DMS53 (cell line): ENCODE measurements at places on chromosomes 3 and 15.

GRCh38 chr3:120858521-120858920 lies 49.5 kb upstream of the STXBP5L start:
- peak; percentile 32 for DNase-seq

GRCh38 chr3:55519019-55519418 lies 31.9 kb upstream of the WNT5A start:
- DNase-seq, result no peak

- peak; percentile 13 for DNase-seq
Measured at GRCh38 chr3:159987291-159987711, 1.3 kb upstream of the IL12A start.

GRCh38 chr3:115380883-115381572 lies 233.9 kb upstream of the ZBTB20 start:
- DNase-seq, result no peak

- DNase-seq, result no peak
Measured at GRCh38 chr3:13012221-13012691, 61.0 kb downstream of the IQSEC1 start.

- DNase-seq, result peak; percentile 22
Measured at GRCh38 chr3:30292192-30292893, 314.1 kb upstream of the TGFBR2 start.

GRCh38 chr3:21642433-21642832 lies 108.6 kb downstream of the ZNF385D start:
- DNase-seq, result peak; percentile 60

DNA sequence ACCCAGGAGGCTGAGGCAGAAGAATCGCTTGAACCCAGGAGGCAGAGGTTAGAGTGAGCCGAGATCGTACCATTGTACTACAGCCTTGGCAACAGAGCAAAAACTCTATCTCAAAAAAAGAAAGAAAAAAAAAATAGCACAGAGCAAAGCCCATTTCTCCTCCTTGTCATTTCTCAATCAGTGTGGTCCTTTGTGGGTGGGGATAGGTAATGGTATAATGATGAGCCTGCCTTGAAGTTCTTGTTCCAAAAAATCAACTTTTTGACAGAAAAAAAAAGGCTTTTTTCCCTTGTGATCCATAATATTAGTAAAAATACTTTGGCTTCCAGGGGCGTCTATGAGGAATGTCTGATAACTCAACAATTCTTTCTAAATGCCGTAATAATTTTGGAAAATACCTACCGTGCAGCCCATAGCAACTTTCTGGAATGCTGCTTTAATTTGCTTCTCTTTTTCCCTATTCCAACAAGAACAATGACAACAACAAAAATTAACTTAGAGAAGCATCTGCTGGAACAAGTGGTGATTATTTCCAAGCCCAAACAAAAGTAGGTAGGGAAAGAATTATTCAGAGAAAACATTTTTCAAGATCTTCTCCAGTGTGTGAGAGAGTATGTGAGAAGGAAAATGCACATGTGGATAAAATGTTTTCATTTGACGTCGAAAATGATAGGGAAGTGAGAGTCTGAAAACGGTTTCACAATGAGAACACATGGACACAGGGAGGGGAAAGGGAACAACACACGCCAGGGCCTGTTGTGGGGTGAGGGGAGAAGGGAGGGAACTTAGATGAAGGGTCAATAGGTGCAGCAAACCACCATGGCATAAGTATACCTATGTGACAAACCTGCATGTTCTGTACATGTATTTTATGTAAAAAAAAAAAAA lies 337.8 kb downstream of the RBMS3 start:
- DNase-seq, result no peak

DNA sequence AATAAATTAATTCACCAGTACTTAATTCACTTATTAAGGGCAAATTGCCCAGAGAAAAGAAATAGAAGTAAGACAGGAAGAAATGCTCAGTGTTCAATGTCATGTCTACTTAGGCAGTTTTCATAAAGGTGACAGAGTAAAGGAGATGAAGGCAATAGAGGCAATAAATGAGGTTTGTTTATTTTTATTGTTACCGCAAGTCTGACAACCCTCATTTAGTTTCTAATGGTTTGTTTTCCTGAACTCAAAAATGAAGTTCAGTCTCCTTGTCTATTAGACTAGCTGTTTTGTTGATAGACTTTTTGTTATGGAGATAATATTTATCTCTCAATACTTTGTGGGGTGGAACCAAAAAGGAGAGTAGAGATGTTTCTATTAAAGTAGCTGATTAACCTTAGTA lies 258.3 kb downstream of the C3orf38 start:
- no peak for DNase-seq

DNA sequence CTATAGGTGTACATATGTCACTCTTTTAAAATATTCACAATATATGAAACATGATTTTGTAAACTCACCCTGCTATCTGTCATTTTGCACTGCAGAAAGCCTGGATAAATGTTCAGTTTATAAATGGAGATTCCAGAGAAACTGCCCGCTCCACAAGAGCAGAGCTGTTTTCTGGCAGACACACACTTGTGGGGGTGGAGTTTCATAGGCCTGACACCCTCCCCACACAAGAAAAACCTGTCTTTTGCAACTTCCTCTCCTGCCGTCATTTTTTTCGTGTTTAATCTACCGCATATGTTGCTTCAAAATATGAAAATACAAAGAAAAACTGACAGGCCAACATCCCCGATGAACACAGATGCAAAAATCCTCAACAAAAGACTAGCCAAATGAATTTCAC lies 479.0 kb downstream of the GABRG3 start:
- DNase-seq, result no peak

- DNase-seq, result no peak
Measured at GRCh38 chr15:60939389-60939788, 289.7 kb downstream of the RORA start.

- no peak for DNase-seq
Measured at GRCh38 chr3:178048768-178049167, 487.5 kb upstream of the KCNMB2 start.

- DNase-seq, result no peak
Measured at GRCh38 chr3:81707996-81708395, 53.4 kb downstream of the GBE1 start.

DNA sequence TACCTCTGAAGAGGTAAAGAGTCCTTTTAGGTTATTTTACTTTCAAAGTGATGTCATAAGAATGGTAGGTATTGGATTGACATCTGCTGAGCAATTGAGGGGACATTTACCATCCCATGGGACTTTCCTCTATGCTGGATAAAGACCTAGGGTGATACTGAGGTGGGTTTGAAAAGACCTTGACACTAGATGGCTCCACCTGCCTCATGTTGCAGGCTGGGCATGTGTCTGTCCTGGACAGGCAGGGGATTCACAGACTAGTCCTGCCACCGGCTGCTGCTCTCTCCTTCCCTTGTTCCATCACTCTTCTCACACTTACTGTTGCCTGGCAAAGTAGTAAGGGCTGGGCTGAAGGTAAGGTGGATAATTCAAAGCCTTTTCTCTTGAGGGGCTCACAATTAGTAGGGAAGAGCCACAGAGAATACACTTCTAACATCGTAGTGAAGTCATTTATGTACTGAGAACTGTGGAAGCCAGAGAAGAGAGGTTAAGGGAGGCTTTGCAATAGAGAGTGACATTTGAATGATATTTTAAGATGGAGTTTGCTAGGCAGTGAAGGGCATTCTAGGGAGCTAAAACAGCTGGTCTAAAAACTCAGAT lies 27.7 kb downstream of the TRAK1 start:
- DNase-seq, result peak; percentile 65

GRCh38 chr3:146817704-146818103 lies 212.6 kb upstream of the PLSCR5 start:
- DNase-seq, result peak; percentile 66

DNA sequence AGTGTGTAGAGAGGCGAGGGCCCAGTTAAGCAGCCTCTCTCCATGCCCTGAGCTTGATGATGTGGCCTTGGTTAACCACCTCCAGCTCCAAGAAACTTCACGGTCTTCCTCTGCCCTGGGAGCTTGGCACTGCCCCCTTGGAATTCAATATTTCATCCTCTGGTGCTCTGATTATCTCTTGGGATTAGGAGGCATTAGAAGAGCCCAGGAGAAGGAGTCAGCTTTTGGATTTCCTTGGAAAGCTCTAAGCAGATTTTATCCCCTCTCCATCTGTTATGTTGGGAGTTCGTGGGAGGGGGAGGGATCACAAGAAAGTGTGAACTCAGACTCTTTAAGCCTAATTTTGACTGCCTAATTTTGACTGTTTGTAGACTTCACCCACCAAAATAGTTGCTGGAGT lies 132.7 kb upstream of the AGBL1 start:
- DNase-seq, result no peak

DNA sequence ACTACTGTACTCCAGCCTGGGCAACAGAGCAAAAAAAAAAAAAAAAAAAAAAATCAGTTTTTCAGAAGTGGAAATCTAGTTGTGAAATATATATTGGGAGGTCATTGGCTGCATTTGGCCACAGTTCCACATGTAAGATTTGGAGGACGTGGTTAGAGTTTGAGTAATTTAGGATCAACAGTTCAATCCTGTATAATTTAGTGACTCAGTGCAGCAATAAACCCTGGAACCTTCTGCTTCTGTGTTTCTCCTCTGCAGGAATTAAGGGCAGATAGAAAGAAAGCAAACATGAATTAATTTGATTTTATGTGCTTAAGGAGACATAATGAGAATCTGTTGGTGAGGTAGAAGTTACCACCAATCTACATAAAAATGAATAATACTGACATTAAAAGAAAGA lies 347.0 kb downstream of the PTPRG start:
- no peak for DNase-seq

GRCh38 chr3:122782804-122783203 lies 10.8 kb downstream of the HSPBAP1 start:
- DNase-seq, result no peak

DNA sequence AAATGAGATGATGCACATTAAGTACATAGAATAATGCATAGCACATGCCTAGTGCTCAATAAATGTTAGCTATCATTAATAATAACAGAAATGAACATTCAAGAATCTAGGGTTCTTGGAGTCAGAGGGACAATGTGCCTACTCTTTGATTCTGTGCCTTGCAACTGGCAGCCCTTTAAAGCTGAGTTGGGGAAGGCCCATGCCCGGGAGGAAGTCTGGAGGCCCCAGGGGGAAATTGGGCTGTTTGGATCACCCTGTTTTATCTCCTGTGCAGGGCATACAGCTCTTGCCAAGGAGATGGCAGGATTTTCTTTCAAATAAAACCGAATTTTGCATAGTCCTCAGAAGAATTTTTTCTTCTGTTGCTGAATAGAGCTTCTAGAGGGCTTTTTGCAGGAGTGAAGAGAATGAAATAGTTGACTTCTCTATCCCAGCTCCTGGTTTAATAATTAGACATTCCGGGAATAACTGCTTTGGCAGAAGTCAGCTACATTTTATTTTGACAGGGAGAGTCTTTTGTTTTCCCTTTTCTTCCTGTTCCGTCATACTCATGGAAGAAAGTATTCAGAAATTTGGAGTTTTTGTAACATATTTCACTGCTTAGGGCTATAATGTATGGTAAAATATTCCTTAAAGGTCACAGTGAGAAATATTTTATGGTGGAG lies 18.0 kb upstream of the KCNAB1 start:
- DNase-seq, result no peak

DNA sequence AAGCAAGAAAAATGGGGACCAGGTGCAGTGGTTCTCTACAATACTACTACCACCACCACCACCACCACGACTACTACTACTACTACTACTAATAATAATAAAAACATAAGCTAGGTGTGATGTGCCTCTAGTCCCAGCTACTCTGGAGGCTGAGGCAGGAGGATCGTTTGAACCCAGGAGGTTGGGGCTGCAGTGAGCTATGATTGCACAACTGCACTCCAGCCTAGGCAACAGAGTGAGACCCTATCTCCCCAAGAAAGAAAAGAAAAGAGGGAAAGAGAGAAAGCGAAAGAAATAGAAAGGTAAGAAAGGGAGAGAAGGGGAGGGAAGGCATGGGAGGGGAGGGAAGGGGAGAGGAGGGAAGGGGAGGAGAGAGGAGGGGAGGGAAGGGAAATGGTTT lies 350.6 kb downstream of the FOXP1 start:
- no peak for DNase-seq

- DNase-seq, result no peak
Measured at GRCh38 chr15:70125605-70126004, 27.9 kb upstream of the TLE3 start.

GRCh38 chr15:76312540-76313174 lies 1.4 kb upstream of the ETFA start:
- peak; percentile 76 for DNase-seq

- no peak for DNase-seq
Measured at GRCh38 chr3:135803028-135803692, 162.4 kb upstream of the PPP2R3A start.

GRCh38 chr15:101342056-101342455 lies 47.0 kb upstream of the SNRPA1 start:
- no peak for DNase-seq
